ENCODE measurements at places on chromosomes 1 and 21.

DNA sequence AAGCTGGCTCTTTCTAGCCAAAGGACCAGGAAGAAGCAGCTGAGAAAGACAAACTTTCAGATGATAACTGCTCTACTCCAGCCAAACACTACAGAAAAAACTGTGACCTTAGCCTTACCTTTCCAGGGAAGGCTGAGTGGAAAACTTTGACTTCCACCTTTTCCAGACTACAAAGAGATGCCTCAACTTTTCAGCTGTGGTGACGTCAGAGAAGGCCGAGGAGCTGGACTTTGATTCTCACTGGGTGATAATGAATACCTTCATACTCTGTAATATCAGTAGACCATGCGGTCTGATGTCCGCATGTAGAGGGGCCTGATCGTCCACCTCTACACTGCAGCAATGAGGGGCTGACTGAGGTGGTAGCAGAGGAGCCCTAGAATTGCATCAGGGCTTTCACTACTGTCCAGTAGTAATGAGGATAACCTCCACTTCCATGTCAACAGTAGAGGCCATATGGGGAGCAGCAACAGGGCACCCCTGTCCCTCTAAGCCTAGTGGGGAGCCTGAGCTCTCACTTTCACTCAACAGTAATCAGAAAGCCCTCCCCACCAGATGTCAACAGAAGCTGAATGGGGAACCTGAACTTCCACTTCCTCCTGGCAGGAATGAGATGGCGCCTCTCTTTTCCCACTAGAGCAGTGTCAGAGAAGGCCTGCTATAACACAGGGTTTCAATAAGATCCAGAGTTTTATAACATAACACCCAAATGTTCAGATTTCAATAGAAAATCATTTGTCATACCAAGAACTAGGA is 28.4 kb upstream of the PADI1 start:
- no peak for DNase-seq

DNA sequence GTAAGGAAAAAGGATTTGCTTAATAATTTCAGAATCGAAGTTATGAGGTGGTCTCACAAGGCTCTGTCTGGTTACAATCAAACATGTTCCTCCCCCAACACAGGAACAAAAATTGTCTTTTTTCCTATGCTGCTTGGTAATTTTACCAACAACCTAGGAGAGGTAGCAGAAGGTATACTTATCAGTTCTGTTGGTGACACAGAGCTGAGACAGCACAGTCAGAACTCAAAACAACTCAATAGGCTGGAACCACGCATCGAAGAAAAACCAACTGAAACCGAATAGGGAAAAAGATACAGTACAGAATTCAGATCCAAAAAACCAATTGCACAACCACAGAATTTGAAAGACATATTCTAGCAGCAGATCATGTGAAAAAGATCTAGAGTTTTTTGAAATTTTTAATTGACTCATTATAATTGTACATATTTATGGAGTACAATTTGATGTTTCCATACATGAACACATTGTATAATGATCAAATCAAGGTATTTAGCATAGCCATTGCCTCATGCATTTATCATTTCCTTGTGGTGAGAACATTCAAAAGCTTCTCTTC is 3.8 kb downstream of the G0S2 start:
- DNase-seq, result no peak

GRCh38 chr1:30324251-30325084 is 398.9 kb downstream of the MATN1 start:
- no peak for DNase-seq

DNA sequence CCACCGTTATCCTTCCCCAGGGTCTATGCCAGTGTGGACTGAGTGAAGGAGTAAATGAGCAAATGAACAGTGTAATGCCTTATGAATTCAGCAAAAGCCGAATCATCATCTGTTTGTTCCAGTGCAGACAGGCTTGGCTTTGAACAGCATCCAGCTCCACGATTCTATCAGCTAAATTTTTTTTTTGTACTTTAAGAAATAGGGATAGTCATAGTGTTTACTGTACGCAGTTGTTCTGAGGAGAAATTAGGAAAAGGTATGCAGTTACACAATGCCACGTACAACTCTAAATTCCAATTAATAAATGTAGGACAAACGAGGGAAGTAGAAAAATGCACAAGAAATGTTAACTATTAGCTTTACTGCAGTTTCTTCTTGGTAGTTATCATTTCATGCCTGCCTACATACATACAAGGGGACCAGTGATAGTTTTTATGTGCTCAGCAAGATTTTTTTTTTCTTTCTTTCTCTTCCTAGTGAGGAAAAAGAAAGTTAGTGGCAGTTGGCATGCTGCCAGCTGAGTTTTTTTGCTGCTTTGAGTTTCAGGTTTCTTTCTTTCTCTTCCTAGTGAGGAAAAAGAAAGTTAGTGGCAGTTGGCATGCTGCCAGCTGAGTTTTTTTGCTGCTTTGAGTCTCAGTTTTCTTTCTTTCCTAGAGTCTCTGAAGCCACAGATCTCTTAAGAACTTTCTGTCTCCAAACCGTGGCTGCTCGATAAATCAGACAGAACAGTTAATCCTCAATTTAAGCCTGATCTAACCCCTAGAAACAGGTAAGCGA is at the start of gene IFI44L:
IFI44L (plus strand) TSS at position 646 of the 777 bp plus-strand sequence. CDS start 7,468 bp downstream, outside the sequence.
- no peak for DNase-seq

DNA sequence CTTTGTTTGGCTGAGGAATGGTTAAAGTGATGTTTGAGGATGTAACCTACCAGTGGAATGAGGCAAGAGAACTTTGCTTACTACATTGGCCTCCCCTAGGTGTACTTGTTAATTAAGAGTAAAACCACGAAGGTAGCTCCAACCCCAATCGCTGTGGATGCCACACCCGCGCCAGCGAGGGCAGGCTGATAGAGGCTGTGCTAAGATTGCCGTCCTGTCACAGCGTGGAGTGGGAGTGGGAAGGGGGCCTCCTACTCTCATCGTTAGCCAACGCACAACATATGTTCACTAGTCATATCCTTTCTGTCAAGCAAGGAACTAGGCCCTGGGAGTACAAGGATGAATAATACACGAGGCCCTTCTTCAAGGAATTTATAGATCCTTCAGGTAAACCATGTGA is 99.6 kb downstream of the RUNX1 start:
- DNase-seq, result no peak

Measured in NCI-H1930 (cell line).